ENCODE measurements at places on chromosomes 1 and 21.

DNA sequence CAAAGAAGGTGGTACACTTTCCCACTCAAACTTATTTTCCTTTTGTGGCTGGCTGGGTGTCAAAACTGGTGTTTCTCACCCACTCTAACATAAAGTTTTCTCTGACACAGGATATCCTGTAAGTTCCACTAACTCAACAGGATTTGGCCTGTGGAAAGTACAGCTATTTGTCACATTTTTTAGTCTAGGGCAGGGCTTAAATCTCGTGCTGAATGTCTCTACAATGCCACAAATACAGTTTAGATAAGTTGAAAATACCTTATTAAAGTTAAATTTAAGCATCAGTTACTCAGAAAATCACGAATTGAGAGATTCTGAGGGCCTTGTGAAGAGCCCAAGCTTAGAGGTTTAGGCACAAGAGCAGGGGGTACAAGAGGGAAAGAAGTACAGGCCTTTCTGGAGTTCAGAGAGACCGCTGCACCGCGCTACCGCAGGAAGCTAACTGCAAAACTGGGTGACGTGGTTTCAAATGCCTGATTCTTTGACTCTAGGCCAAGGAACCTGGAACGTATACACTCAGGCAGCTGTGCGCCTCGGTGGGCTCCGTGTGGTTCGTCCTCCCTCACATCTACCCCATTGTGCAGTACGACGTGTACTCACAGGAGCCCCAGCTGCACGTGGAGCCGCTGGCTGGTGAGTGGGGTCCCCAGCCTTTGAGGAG is 23.4 kb upstream of the PWP2 start:
- DNase-seq = no peak

DNA sequence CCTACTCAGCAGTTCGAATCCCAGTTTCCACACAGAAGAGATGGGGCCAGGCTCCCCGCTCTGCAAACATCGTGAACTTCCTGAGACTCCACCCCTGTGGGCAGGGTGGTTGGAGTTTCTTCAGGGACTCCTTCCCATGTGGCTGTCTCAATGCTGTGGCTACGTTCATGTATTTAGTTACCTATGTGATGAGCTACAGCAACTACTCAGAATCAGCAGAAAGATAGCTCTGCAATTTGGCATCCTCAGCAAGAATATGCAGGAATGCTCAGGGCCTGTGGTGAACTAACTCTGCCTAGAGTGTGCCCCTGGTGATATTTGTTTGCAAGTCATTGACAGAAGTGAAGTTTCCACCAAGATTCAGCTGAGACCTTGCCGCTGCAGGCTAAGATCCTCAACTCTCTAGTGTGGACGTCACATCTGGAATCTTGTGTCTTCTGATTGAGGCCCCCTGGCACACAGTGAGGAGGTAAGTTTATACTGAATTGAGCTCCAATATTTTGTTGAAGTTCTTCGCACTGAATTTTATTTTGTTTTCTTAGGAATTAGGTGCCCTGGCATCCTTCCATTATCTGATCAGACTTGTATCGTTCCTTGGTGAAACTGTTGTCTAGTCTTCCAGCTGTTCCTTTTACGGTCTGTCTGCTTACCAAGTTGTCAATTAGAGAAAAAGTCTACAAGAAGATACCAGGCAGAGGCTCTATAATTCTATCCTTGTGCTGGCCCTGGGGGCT is 8.2 kb upstream of the GLRX2 start:
- peak; percentile 19 for DNase-seq

DNA sequence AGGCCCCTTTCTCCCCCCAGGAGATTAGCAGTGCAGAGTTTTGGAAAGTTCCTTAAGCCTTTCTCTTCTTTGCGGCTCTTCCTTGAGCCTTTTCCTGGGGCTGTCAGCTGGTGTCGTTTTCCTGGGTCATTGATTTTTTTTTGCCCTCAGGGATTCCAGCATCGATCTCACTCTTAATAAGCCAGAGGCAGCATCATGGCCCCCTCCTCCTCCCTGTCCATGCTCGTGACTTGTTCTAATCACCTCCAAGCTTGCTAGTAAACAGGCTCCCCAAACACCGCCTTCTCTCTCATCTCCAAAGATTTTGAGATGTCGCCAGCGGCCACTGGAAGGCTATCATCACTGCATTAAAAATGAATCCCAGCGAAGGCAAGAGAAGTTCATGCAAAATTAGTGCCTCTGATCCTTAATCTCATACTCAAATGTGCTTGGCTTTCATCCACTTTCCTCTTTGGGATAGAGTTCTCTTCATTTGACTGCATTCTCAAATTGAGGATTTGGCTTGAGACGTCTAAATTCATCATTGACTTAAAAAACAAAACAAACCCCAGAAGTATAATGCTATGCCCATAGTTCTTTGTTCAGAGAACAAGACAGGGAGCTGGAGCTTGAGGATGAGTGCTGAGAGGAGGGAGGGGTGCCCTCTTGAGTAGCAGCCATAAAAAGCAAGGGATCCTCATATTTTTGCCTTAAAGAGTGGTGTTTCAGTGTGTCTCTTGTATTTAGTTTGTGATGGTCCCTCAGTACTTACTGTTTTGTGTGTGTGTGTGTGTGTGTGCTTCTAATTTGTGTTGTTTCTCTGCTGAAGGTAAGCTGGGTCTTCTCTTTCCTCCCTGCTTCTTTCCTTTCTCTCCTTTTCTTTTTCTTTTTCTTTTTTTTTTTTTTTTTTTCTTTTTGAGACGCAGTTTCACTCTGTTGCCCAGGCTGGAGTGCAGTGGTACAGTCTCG is 3.2 kb downstream of the EVA1C start:
- no peak for DNase-seq

- peak; percentile 45 for DNase-seq
Observed at GRCh38 chr21:42233067-42233961, 14.4 kb downstream of the ABCG1 start.

DNA sequence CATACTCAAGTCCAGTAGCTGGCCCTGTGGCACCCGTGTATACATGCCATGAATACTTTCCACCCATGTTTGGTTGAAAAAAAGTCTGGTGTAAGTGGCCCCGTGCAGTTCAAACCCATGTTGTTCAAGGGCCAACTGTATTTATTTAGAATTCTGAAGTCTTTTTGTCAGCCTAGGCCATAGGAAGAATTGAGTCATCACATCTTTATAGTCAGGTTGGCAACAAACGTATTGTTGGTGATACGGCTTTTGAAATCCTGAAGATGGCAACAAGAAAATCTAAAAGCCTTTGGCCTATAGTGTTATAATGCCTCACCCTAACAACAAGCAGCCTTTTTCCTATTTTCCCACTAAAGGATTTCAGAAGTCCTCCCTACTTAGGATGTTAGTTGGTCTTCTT is 363.6 kb downstream of the PLPP3 start:
- DNase-seq = no peak
